ENCODE measurements at places on chromosomes 13 and 19.

DNA sequence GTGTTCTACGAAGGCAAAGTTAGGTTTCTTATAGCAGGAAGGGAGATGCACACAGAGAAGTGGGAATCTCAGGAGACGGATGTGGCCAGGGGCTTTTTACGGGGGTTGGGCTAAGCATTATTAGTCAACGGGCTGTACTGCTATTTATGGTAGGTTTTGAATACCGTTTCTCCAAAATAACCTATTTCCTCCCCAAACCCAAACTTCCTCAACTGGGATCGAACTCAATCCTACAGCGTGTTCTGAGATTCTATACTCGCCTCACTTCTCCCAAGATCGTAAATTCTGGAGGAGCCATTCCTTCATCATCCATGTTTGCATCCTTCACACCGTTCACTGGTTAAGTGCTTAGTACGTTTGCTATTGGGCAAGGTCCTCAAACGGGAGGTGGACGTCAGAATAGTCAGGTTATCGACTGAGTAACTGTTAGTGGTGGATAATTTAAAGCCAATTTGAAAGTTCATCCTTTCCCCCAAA, 1.2 kb upstream of the TRIM13 start:
- DNase-seq: peak; percentile 18

GRCh38 chr19:48158210-48158790, 11.8 kb downstream of the LIG1 start:
- DNase-seq: no peak

DNA sequence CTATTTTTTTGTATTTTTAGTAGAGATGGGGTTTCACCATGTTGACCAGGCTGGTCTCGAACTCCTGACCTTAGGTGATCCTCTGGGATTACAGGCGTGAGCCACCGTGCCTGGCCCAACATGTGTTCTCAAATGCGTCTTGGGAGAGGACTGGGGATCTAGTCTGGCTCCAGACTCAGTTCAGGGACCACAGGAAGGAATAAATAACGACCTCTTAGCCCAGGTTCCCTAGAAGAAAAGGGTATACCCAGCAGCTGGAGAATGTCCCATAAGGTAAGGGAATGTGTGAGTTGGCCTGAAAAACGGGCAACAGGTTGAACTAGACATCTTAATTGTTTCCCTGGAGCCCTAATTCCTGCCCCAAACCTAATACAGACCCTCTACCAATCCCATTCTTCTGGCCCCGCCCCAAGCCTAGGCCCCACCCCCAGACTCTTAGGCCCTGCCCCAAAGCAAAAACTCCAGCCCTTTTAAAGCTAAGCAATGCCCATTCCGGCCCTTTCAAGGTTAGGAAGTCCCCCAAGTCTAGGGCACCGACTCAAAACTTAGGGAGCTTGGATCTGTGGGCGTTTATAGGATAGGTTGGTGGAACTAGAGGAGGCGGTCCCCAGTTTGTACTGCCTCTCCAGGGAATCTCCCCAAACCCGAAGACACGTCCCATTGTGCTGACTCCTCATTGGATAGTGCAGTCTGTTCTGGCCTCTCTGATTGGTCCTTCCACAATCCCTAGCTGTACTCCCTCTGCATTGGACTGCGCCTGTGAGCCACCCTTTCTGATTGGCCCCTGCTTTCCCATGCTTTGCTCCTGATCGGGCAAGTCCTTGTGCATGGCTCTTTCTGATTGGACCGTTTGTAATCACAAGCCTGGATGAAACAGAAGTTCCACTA, 5.4 kb upstream of the LRFN1 start:
- DNase-seq: no peak

DNA sequence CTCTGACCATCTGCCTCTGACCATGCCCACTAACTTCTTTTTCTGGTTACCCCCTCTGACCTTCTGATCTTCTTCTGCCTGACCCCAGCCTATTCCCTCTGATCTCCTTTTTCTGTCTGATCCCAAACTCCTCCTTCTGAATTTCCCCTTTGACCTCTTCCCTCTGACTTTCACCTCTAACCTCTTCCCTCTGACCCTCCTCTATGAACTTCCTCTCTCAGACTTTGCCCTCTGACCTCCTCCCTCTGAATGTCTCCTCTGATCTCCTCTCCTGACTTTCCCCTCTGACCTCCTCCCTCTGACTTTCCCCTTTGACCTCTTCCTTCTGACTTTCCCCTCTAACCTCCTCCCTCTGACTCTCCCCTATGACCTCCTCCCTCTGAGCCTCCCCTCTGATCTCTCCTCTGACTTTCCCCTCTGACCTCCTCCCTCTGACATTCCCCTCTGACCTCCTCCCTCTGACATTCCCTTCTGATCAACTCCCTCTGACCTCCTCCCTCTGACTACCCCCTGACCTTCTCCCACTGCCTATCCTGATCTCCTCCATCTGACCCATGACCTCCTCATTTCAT, 3.5 kb downstream of the COL5A3 start:
- no peak for DNase-seq

DNA sequence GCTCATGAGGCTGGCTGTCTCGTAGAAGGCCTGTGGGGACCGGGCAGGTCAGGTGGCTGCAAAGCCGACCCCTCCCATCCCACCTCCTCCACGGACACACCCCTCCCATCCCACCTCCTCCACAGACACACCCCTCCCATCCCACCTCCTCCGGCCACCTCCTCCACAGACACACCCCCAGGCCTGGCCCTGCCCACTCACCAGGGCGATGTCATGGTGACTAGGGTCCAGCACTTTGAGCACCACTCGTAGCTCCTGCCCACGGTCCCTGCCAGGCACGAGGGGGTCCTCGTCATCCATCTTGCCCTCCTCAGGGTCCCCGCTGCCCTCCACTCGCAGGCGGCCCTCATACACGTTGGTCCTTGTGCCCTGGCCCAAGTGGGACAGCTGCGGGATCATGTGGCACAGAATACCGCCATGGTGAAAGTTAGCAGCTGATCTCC, 18.8 kb downstream of the TYK2 start:
- no peak for DNase-seq

DNA sequence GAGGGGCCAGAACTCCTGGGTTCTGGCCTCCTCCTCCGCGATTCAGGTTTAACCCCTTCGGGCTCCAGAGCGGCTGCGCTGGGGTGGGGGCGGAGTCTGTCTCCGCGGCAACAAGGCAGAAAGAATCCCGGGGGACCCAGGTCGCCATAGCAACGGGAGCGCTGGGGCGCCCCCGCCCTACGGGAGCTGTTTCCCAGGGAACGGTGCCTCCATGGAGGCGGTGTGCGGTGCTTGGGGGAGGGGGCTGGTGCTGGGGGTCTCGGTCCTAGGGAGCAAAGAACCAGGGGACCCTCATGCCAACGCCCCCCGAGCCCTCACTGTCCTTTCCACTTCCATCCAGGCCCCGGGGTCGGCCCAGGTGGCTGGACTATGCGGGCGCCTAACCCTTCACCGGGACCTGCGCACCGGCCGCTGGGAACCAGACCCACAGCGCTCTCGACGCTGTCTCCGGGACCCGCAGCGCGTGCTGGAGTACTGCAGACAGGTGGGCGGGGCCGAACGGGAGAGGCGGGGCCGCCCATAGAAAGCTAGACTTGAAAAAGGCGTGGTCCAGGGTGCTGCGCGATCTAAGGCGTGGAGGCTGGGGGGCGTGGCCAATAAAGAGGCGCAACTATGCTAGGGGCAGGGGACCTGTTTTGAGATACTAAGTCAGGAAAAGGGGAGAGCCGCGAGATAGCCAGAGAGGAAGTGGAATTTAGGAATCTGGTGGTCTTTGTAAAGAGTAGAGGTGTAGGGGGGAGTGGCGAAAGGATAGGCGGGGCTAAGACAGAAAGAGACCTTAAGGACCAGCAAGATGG, 1.2 kb downstream of the APLP1 start:
- peak; percentile 86 for DNase-seq

DNA sequence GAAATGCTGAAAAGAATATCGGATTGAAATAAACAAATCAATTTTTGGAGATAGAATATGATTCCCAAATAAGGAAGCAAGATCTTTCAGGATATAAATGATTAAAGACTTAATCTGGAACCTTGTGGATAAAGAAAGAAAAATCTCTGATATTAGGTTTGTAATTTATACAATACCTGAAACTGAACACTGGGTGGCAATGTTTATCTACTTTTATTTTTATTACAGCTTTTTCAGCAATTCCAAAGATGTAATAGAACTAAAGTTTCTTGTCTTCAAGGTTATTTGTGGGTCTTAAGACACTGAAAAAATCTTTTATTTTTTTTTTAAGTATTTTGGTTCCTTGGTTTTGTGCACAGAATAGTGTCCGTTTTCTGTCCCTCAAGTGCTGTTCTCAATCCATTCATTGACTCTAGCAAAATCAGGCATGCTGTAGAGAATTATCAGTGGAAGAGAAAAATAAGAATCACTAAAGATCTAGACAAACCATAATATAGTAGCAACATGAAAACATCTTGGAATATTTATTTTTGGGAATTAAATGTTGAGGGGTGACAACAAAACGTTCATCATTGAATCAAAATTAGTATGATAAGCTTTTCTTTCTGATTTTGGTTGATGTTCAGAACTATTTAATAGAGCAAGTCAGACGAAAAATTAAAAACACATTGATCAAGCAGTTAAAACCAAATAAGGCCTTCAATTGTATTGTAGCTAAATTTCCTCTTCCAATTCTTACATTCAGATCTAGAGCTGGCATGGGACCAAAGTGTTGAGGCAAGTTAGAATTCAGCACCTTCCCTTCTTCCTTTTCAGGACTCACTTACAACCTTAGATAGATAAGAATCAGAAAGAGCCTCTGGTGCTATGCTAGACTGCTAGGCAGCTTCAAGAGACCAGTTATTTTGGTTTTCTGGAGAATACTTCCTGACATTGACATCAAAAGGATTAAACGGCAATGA, 704.4 kb upstream of the PCDH20 start:
- DNase-seq: no peak

- DNase-seq: no peak
These were observed 49.3 kb upstream of the TDRD3 start for GRCh38 chr13:60347690-60348089.

GRCh38 chr13:80256352-80256932, 84.5 kb downstream of the SPRY2 start:
- DNase-seq: no peak

DNA sequence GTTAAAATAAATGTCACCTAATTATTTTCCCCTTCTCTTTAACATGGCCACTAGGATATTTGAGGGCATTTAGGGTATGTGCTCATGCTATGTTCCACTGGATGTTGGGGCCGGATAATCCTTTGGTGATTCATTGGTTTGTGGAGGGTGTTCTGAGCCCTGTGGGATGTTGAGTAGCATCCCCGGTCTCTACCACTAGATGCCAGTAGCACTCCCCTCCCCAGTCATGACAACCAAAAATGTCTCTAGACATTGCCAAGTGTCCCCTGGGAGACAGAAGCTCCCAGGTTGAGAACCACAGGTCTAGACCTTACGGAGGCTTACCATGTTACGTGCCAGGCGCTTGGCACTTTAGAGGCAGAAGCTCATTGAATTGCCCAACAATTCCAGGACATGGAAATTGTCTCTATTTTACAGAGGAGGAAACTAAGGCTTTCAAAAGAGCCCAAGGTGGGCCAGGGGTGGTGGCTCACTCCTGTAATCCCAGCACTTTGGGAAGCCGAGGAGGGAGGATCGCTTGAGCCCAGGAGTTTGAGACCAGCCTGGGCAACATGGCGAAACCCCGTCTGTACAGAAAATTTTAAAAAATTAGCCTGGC, 14.1 kb downstream of the SHANK1 start:
- peak; percentile 32 for DNase-seq

- DNase-seq: no peak
These were observed 404.4 kb downstream of the SPRY2 start for GRCh38 chr13:79936368-79937136.

DNA sequence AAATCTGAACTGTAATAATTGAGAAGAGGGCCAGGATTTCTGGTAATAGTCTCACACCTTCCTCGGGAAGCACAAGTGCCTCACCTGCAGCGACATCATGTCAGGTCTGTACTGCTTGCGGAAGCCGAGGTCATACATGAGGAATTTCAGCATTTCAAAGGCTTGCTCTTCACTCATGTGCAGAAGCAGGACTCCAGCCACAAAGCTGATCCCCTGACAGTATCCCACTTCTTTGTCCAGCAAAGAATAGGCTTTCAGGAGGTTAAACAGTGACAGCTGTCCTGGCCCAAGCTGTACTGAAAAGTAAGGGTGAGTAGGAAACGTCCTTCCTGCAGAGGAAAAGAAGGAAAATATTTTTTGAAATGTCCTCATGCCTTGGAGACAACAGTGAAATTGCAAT, 182.7 kb downstream of the TBC1D4 start:
- no peak for DNase-seq

- DNase-seq: peak; percentile 37
These were observed 622 bp downstream of the RASA3 start for GRCh38 chr13:114131583-114132418.

GRCh38 chr19:2592824-2593223, 109.7 kb downstream of the GNG7 start:
- no peak for DNase-seq

DNA sequence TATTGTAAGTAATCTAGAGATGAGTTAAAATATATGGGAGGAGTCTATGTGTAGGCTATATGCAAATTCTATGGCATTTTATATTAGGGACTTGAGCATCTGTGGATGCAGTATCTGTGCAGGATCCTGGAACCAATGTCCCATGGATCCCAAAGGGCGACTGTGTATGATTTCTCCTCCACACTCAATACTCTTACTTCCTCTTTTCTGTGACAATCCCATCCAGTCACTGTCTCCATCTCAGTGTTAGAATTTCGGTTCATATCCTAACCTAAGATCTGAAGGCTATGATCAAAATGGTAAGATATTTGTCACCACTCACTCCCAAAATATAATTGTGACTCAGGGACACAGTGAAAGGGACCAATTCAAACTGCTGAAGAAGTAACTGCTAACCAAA, 15.1 kb upstream of the ZNF599 start:
- no peak for DNase-seq

DNA sequence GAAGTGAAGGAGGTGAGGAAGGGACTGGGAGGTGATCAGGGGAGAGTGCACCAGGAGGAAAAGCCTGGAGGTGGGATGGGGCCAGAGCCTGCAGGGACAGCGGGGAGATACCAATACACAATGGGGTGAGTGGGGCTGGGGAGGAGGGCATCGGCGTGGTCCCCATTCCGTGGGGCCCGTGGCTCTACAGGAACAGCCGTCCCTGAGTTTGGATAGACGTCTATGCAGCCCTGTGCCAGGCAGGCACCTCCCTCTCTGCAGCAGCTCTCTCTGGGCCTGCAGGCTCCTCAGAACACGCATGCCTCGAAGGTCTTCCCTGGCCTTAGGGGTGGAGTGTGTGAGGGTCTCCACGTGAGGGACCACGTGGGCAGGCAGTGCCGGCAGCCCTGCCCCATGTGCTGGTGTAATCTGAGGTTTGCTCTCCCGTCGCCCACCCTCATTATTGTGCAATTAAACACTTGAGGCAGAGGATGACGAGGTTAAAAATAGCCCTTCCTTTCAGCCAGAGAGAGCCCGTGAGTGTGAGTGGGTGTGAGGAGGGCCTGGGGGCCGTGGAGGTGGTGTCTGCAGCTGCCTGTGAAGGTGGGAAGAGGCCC, 16.5 kb downstream of the C2CD4C start:
- DNase-seq: no peak

- no peak for DNase-seq
These were observed 162.3 kb upstream of the SERP2 start for GRCh38 chr13:44211286-44211685.

DNA sequence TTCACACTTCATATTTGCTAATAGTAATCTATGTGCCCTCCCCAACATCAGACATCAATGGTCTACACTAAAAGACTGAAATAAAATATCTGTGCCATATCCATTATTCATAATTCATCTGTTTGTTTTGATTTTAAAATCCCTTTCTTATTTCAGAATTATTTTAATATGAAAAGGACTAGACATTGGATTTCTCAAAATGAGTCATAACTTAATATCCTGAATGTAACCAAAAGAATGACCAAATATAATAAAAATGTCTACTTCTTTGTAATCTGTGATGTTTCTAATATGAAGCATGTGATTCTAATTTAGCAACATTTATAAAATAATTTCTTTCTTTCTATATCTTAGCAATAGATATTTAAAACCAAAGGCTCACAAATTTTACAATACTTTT, 64.9 kb downstream of the MZT1 start:
- no peak for DNase-seq
